ENCODE measurements at places on chromosomes 16 and 17. TPM values are rescaled to one million over a fixed set of nuclear protein-coding genes. Genes with fewer than 3 reads are reported as not detected.
A peak's percentile ranks its signal among the peaks of the same experiment; 100 is the strongest.

The CD300E gene
- polyA plus RNA-seq = 1.5 TPM

The PLLP gene
- polyA plus RNA-seq = 7.0 TPM

The EPX gene
- polyA plus RNA-seq = not detected

The CRYM gene
- not detected for polyA plus RNA-seq

The NPIPA8 gene
- 28.6 TPM for polyA plus RNA-seq

The MYH8 gene
- not detected for polyA plus RNA-seq

The TBC1D3K gene
- not detected for polyA plus RNA-seq

The SLC38A8 gene
- polyA plus RNA-seq = 0.31 TPM

The FBXW10 gene
- 3.0 TPM for polyA plus RNA-seq

The PRAC2 gene
- not detected for polyA plus RNA-seq

The SLFN5 gene
- polyA plus RNA-seq = 16.5 TPM

DNA sequence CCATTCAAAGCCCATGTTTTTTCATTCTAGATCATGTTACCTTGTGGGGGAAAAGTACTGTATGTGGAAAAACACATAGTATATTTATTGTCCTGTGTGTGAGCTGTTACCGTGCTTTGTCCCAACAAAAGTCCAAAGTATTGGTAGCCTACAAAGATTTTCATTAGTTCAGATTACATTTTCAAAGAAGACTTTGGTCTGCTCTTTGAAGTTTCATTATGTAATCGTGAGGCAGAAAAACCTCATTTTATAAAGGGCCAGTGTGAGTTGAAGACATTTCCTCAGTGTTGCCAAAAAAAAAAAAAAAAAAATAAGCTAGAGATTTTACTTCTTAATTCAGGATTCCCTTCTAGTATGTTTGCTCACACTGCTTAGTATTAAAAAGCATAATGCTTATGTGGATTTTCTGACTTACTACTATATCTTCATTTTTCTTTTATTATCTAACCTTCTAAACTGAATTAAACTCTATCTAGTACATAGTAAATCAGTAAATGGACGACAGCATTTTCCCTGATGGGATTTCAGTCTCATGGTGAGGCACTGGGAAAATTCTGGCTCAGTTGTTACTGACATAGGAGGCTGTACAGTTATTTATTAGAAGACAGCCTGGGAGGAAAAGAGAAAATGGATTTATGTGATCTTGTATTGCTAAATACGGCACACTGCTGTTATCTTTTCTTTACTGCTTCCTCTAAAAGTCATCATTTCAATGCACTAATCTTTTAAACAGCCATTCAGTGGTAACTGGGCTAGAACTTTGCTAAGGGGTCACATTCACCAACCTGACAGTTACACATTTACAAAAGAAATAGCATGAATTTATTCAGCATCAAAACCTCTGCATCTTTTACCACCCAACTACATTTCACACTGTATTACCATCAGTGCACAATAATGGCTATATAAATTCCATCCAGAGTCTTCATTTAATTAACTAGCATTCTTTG, 100.6 kb downstream of the STXBP4 start:
- no peak overlapping the region for H3K27ac ChIP-seq
- H3K4me3 ChIP-seq = no peak overlapping the region
- H3K36me3 ChIP-seq = no peaks in the 10 kb centered on the region
- no peak for DNase-seq
- no peaks in the 10 kb centered on the region for H3K27me3 ChIP-seq

- H3K36me3 ChIP-seq = no peaks in the 10 kb centered on the region
- no peaks in the 10 kb centered on the region for H3K27me3 ChIP-seq
- DNase-seq = no peak
- H3K4me3 ChIP-seq = no peak overlapping the region
These were observed 490.5 kb upstream of the CA10 start for GRCh38 chr17:52648995-52649394.

- DNase-seq = no peak
- H3K27me3 ChIP-seq = no peaks in the 10 kb centered on the region
- no peak overlapping the region for H3K27ac ChIP-seq
- no peaks in the 10 kb centered on the region for H3K36me3 ChIP-seq
- no peak overlapping the region for H3K4me3 ChIP-seq
These were observed 266.6 kb downstream of the XYLT1 start for GRCh38 chr16:17204206-17204605.

DNA sequence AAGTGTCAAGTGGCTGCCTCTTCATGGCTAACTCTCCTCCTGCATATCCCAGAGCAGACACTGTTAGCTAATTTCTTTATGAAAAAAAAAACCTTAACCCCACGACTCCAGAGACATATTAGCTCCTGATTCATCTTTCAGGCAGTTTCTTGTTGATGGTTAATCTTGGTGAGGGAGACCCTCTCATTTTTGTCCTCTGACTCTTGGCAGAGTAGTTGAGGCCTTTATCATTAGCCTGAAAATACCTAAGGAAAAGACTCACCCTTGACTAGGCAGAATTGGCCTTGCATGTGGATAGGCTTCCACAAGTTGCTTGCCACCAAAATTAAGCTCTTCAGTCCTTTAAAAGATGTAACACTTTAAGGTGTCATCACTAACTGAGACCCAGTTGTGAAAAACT, 4.0 kb downstream of the CRYBA1 start:
- H3K27me3 ChIP-seq = no peaks in the 10 kb centered on the region
- no peak overlapping the region for H3K27ac ChIP-seq
- H3K4me3 ChIP-seq = no peak overlapping the region
- no peaks in the 10 kb centered on the region for H3K36me3 ChIP-seq
- H3K4me1 ChIP-seq = peaks cover 9% of the 10 kb centered on the region
- no peak for DNase-seq

GRCh38 chr17:34981538-34982241, 1.4 kb downstream of the LIG3 start:
- no peaks in the 10 kb centered on the region for H3K27me3 ChIP-seq
- peaks cover 18% of the 10 kb centered on the region for H3K4me1 ChIP-seq
- H3K27ac ChIP-seq = no peak overlapping the region
- H3K4me3 ChIP-seq = no peak overlapping the region
- DNase-seq = no peak

GRCh38 chr16:8677481-8677880, 3.1 kb downstream of the ABAT start:
- no peak overlapping the region for H3K27ac ChIP-seq
- no peak for DNase-seq
- no peaks in the 10 kb centered on the region for H3K27me3 ChIP-seq
- H3K4me3 ChIP-seq = no peak overlapping the region
- peaks cover 7% of the 10 kb centered on the region for H3K4me1 ChIP-seq

- no peak overlapping the region for H3K4me3 ChIP-seq
- no peaks in the 10 kb centered on the region for H3K27me3 ChIP-seq
- no peaks in the 10 kb centered on the region for H3K36me3 ChIP-seq
These were observed 27.0 kb upstream of the NFAT5 start for GRCh38 chr16:69538808-69539207.

DNA sequence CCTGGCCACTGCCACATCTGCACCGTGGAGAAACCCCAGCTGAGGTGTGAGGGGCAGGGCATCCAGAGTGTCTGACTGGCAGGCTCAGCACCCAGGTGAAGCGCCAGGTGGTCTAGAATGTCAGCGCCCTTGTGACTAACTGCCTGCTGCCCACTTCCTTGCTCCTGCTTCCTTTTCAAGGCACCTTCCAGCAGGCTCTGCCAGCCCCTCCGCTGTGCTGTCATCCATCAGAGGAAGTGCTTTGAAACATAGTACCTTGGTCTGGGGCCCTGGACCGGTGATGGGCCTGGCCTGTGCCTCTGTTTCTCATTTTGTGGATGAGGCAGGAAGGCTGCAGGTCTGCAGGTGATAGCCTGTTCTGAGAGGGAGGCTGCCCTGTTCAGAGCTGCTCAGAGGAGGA, 5.5 kb downstream of the SPNS2 start:
- H3K27ac ChIP-seq = no peak overlapping the region
- no peak for DNase-seq
- peaks cover 5% of the 10 kb centered on the region for H3K4me1 ChIP-seq
- no peak overlapping the region for H3K4me3 ChIP-seq

- H3K4me1 ChIP-seq = no peaks in the 10 kb centered on the region
- no peak overlapping the region for H3K4me3 ChIP-seq
- no peaks in the 10 kb centered on the region for H3K27me3 ChIP-seq
- H3K27ac ChIP-seq = no peak overlapping the region
These were observed 77.9 kb upstream of the SDK2 start for GRCh38 chr17:73722165-73722564.

- H3K4me3 ChIP-seq = peak overlapping the region; percentile 10
- DNase-seq = no peak
- peak overlapping the region; percentile 100 for H3K27ac ChIP-seq
- no peaks in the 10 kb centered on the region for H3K27me3 ChIP-seq
These were observed 460 bp downstream of the ELOB start for GRCh38 chr16:2776500-2777139.

GRCh38 chr16:53309457-53309856, 124.8 kb upstream of the RBL2 start:
- no peaks in the 10 kb centered on the region for H3K36me3 ChIP-seq
- no peaks in the 10 kb centered on the region for H3K4me1 ChIP-seq
- no peak overlapping the region for H3K27ac ChIP-seq
- H3K27me3 ChIP-seq = no peaks in the 10 kb centered on the region
- no peak for DNase-seq
- H3K4me3 ChIP-seq = no peak overlapping the region

GRCh38 chr16:75238853-75239541, 12.4 kb downstream of the BCAR1 start:
- peaks cover 37% of the 10 kb centered on the region for H3K36me3 ChIP-seq
- no peak for DNase-seq
- no peaks in the 10 kb centered on the region for H3K27me3 ChIP-seq
- no peak overlapping the region for H3K4me3 ChIP-seq
- H3K4me1 ChIP-seq = peaks cover 20% of the 10 kb centered on the region

DNA sequence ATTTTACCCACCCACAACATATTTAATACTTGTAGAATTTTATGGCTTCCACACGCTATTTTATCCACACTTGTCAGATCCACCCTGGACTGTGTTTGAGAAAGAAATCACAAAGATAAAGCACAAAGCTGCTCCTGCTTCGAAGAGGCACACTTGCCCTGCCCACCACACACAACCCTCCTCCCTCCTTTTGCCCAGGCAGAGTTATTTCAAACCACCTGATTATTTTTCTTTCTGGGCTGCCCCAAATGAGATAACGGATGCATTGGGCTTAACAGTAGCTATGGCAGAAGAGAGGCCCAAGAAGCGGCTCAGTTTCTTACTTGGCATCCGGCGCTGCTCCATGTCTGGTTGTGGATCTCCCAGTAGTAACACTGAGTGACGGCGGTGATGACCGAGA, 27.2 kb downstream of the PKD1L3 start:
- no peak overlapping the region for H3K4me3 ChIP-seq
- H3K36me3 ChIP-seq = no peaks in the 10 kb centered on the region
- DNase-seq = no peak
- H3K27ac ChIP-seq = no peak overlapping the region
- H3K27me3 ChIP-seq = no peaks in the 10 kb centered on the region

GRCh38 chr17:48804936-48805411, 12.1 kb downstream of the TTLL6 start:
- DNase-seq = peak; percentile 81
- H3K27me3 ChIP-seq = peaks cover 3% of the 10 kb centered on the region
- H3K27ac ChIP-seq = no peak overlapping the region
- H3K4me3 ChIP-seq = no peak overlapping the region

DNA sequence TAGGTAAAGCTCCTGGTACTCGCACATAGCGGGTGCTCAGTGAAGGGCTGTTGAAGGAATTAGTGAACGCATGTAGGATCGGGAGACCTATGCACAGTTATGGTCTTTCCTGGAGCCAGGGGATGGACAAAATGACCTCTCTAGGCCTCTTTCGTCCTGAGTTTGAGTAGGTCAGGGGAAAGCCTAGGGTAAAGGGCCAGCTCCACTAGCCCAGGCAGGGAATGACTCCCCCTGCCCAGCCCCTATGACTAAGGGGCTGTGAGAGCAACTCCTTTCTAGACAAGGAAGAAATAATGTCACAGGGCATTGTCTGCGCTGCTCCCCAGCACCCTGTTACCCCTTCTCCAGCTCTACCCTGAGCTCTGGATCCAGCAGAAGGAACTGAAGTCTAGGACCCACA, 24.6 kb upstream of the FMNL1 start:
- no peak for DNase-seq
- no peak overlapping the region for H3K27ac ChIP-seq
- H3K4me3 ChIP-seq = no peak overlapping the region
- no peaks in the 10 kb centered on the region for H3K27me3 ChIP-seq
- peaks cover 3% of the 10 kb centered on the region for H3K4me1 ChIP-seq
- no peaks in the 10 kb centered on the region for H3K36me3 ChIP-seq

DNA sequence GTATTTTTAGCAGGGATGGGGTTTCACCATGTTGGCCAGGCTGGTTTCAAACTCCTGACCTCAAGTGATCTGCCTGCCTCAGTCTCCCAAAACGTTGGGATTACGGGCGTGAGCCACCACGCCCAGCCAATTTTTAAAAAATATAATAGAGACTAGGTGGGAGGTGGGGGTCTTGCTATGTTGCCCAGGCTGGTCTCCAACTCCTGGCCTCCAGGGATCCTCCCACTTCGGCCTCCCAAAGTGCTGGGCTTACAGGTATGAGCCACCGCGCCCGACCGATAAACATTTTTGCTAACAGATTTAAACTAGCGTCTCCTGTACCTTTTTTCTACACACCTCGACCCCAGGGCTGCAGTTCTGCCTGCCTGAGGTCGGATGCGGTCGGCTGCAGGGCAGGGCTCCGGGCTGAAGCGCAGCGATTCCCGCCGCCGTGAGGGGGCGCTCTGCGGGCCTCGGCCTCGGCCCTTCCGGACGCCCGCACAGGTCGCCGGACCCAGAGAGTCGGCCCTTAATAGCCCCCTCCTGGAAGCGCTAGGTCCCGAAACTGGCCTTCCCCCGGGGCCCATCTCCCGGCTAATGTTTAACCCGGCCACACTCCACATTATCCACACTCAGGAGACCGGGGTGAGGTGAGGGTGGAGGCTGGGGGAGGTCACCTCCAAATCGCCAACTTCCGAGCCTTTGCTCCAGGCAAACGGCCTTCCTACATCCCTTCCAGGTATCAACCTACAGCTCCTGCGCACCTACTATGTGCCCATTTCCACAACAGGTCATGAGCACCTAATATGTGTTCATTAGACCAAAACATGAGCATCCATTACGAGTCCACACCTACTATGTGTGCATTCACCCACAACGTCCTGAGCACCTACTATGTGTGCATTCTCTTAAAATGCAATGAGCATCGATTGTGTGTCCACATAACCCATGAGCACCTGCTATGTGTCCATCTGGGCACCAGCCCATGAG, 2.0 kb upstream of the GLIS2 start:
- H3K4me3 ChIP-seq = no peak overlapping the region
- DNase-seq = peak; percentile 55
- H3K27me3 ChIP-seq = no peaks in the 10 kb centered on the region
- H3K36me3 ChIP-seq = no peaks in the 10 kb centered on the region

- no peak overlapping the region for H3K4me3 ChIP-seq
- no peaks in the 10 kb centered on the region for H3K4me1 ChIP-seq
- no peaks in the 10 kb centered on the region for H3K36me3 ChIP-seq
- no peaks in the 10 kb centered on the region for H3K27me3 ChIP-seq
These were observed 169.1 kb downstream of the HS3ST3B1 start for GRCh38 chr17:14469971-14470370.

Measured in adrenal gland (tissue), 19 donors.